ENCODE measurements at places on chromosomes 2 and 18. TPM values are rescaled to one million over a fixed set of nuclear protein-coding genes. Genes with fewer than 3 reads are reported as not detected.
A peak's percentile ranks its signal among the peaks of the same experiment; 100 is the strongest.

Gene DUSP11
- total RNA-seq: 37.5 TPM

Gene PTPRM
- total RNA-seq: 127 TPM

Gene AFF3
- total RNA-seq: 8.5 TPM

Gene GPR55
- total RNA-seq: not detected

Gene SERPINB3
- total RNA-seq: not detected

Gene INHA
- 2.4 TPM for total RNA-seq

Gene LOXL3
- 21.0 TPM for total RNA-seq

Gene CAPN10
- 23.0 TPM for total RNA-seq

DNA sequence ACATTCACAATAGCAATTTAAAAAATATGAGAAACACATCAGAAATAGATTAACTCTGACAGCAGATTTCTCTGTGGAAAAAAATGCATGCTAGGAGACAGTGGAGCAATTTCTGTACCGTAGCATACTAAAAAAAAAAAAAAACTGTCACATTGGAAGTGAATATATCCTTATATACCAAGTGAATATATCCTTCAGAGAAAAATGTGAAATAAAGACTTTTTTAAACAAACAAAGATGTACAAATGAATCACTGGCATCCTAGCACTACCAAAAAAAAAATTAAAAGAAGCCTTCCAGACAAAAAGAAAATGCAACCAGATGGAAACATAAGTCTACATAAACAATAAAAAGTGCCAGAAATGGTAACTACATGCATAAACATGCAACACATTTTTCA lies 169.4 kb downstream of the NBAS start:
- no peak for DNase-seq

DNA sequence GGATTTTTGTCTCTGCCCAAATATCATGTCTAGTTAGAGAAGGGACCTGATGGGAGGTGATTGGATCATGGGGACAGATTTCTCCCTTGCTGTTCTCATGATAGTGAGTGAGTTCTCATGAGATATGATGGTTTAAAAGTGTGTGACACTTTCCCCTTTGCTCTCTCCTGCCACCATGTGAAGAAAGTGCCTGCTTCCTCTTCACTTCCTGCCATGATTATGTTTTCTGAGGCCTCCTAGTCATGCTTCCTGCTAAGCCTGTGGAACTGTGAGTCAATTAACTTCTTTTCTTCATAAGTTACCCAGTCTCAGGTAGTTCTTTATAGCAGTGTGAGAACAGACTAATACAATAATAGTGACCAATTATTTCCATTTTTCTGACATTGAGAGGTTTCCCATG lies 167.3 kb upstream of the CYRIA start:
- DNase-seq: no peak

- DNase-seq: no peak
Observed at GRCh38 chr2:38610851-38611801, 8.4 kb upstream of the HNRNPLL start.

- no peak for DNase-seq
Observed at GRCh38 chr2:241738040-241738686, 3.7 kb downstream of the D2HGDH start.

DNA sequence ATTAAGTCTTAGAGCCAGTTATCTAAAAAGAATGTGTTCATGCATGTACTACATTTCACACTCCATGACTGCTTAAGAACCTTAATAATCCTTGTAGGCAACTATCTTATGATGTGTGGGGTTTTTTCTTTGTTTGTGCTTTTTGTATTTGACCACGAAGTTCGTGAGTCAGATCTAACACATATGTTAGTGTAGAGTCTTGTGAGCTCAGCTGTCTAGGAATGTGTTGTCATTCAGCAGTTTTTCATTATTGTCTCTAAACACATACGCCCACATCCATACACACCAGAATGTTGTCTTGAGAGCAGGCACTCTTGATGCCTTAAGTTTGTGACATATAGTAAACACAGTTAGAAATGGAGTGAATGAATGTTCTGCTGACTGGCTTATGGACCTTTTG lies 38.4 kb downstream of the CAB39 start:
- DNase-seq: no peak

DNA sequence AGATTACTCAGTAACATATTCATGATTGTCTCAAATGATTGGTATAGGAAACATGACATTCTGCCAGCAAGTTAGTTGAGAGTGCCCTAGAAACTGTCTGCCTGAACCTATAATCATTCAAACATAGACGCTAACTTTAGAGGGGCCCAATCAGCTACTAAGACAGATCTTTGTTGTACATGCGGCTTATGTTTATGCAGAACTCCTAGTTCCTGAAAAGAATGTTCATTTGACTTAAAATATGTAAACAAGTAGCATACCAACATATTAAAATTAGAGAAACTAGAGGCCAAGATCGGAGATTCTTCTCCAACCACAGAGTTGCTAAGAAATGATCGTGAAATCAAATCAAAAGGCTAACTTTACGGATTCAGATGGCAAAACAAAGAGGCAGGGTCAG lies 4.2 kb upstream of the METAP1D start:
- DNase-seq: no peak

GRCh38 chr2:100230754-100231153 lies 88.4 kb upstream of the AFF3 start:
- no peak for DNase-seq

DNA sequence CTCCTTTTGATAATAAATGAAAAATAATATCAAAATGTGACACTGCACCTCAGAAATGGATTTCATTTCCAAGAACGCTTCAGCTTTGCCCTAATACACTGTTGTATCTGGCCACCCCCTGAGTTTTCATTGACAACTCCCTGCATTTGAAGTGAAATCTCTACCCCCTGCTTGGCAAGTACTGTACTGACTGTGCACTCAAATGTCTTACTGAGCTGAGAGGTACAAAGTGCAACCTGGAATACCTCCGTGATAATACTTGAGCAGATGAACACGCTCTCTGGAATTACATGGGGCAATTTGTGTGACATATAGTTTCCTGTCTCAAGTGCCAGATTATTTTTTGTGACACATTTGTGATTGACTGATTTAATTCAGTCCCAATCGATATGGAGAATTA lies 231.1 kb downstream of the LRP1B start:
- DNase-seq: no peak

DNA sequence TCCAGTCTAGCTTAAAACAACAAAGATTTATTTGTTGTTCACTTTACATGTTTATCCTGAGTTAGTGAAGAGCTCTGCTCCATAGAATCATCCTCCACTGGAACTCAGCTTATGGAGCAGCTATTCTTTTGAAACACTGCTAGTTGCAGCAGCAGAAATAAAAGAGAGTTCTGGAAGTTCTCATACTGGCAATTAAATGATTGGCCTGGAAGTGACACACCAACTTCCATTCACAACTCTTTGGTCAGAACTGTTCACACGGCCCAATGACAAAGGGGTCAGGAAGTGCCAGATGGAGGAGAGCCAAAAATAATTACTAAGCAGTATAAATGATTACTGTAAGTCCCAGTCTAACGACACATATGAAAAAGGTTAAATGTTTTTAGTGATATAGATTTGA lies 39.1 kb downstream of the FBXO11 start:
- DNase-seq: peak; percentile 58

DNA sequence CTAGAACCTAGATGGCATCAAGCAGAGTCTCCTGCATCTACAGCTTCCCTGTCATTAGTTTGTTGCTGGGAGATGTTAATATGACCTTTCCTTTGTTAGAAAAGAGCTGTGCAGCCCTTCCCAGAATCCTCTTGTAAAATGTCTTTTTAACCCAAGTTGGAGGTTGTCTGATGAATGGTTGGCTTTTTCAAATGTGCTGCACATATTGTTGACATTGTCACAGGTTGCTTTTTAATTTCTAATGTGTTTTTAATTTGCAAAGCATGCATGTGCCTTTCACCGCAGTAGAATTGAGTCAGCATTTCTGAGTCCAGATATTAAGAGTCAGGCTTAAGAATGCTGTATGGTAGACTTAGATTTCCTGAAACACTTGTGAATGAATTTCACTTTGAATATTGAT lies 120.8 kb downstream of the GREB1L start:
- DNase-seq: no peak

DNA sequence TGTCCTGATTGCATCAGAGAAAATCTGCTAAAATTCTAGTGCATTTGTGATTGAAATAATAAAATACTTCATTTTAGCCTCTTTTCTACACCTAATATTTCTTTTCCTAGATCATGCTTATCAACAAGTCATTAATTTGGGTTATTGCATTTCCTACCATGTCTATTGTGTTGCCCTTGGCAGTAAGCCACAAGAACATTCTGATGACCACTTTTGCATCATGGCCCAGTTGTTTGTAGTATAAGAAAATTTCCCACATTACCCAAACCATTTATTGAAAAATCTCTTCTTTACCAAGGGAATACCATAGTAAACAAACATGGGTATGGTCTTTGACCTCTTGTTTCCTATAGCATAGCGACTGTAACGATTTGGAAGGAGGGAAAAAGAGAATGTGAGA lies 76.3 kb downstream of the R3HDM1 start:
- DNase-seq: no peak

GRCh38 chr18:37309059-37309458 lies 256.5 kb downstream of the CELF4 start:
- DNase-seq: no peak

GRCh38 chr2:28673338-28673737 lies 78.3 kb upstream of the PPP1CB start:
- DNase-seq: no peak

Data from uterus (tissue), 4 donors.